ENCODE measurements at places on chromosomes 13 and 19.

DNA sequence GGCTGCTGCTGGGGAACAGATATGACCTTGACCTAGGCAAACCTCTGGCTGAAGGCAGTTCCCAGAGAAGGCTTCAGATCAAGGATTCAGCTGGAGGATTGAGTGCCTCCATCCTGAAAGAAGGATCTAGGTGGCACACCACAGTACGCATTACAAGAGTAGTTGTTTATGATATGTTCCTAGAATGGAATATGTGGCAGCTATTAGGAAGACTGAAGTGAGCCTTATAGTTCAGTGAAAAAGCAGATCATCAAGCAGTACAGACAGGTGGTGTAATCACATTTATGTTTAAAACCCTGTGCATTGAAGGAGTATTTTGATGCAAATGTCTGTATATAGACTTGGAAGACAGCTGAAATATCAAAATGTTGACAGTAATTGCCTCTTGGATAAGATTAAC is 116.0 kb downstream of the ZAR1L start:
- peaks cover 3% of the 10 kb centered on the region for H3K4me1 ChIP-seq
- H3K4me3 ChIP-seq: no peak overlapping the region
- H3K36me3 ChIP-seq: peaks cover 5% of the 10 kb centered on the region
- no peak for DNase-seq
- H3K27ac ChIP-seq: no peak overlapping the region

DNA sequence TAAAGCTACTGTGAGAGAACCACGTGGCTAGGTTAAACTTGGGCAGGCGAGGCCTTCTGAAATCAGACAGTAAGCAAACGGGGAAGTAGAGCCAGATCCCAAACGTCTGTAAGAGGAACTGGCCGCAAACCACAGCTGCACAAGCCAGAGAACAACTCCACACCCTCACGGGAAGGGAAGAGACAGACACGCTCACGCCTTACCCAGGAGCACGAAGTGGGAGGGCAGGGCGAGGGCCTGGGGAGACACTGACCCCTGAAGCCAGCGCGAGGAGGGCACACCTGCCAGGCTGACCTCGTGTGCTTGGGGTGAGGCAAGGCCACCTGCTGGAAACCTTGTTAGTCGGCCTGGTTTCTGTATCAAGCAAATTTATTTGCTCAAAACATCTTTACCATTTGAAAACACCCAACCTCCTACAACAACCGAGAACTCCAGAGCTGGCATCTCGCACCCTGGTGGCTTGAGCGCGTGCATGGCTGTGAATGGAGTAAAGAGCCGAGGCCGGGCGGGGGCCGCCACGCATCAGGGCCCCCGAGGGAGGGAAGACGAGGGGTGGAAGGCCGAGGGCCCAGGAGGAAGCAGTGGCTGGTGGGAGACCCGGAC is 7.3 kb downstream of the POLR2E start:
- peaks cover 4% of the 10 kb centered on the region for H3K36me3 ChIP-seq
- H3K27me3 ChIP-seq: no peaks in the 10 kb centered on the region
- no peak for DNase-seq
- peaks cover 23% of the 10 kb centered on the region for H3K4me1 ChIP-seq
- H3K4me3 ChIP-seq: peak overlapping the region; percentile 81
- peak overlapping the region; percentile 96 for H3K27ac ChIP-seq

- no peak overlapping the region for H3K27ac ChIP-seq
- H3K4me3 ChIP-seq: no peak overlapping the region
- no peaks in the 10 kb centered on the region for H3K36me3 ChIP-seq
- no peaks in the 10 kb centered on the region for H3K4me1 ChIP-seq
Observed at GRCh38 chr13:59247171-59247570, 916.6 kb downstream of the DIAPH3 start.

GRCh38 chr19:51712461-51713081 is 11.2 kb downstream of the HAS1 start:
- H3K36me3 ChIP-seq: peaks cover 5% of the 10 kb centered on the region
- no peak for DNase-seq
- no peaks in the 10 kb centered on the region for H3K27me3 ChIP-seq
- no peak overlapping the region for H3K27ac ChIP-seq
- H3K4me3 ChIP-seq: no peak overlapping the region

GRCh38 chr13:87107651-87108050 is 563.5 kb upstream of the SLITRK5 start:
- H3K36me3 ChIP-seq: no peaks in the 10 kb centered on the region
- H3K4me3 ChIP-seq: no peak overlapping the region
- H3K4me1 ChIP-seq: no peaks in the 10 kb centered on the region
- DNase-seq: no peak

DNA sequence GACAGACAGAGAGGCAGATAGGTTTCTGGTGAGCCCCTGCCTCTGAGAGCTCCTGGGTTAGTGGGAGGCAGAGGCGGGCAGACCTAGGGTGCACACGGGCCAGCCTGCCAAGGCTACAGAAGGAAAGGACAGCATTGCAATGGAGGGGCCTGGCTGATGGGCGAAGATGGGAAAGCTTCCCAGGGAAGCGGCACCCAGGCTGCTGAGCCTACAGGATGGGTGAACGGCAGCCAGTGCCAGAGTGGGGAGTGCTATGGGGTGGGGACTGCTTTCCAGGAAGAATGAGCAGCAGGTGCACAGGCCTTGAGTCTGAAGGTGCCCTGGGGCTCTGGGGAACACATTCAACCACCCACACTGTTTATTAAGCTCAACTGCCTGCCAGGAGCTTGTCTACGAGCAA is 702 bp upstream of the MAG start:
- no peak overlapping the region for H3K27ac ChIP-seq
- H3K36me3 ChIP-seq: no peaks in the 10 kb centered on the region
- peaks cover 6% of the 10 kb centered on the region for H3K27me3 ChIP-seq

Measured in T-helper 17 cell (primary cell).